ENCODE measurements at places on chromosomes 3 and 15.

DNA sequence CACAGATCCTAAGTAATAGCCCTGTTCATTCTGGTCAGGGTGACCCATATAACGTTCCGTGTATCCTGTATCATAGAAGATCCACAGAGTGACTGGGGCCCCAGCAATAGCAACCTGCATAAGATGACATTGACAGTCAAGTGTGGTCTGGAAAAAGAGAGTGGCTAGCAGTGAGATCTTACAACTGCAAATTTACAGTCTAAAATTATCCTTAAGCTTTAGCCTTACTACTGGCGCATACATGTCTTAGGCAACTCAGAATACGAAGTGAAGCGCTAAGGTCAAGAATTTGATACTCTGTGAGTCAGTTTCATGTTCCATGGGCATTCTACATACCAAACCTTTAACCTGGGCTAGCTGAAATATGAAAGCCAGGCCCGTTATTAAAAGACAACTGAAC is 29.2 kb upstream of the IGDCC4 start:
- DNase-seq, result no peak

DNA sequence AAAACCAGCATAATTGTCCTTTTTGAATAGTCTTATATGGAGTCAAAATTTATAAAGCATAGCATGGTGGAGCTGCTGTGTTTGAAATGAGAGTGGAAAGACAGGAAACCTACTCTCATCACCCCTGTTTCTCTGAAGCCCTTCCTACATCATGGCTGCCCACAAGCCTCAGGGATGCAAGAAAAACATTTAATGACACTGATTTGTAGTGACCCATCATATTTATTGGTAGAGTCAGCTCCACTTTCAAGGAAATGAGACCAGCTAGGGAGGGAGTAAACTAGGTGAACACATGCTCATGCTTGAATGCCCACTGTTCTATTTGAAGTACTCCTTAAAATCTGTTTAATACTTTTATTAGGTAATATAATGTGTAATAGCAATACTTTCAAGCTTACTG is 494.3 kb upstream of the KCNMB2 start:
- DNase-seq, result no peak

GRCh38 chr15:70387081-70387480 is 289.4 kb upstream of the TLE3 start:
- no peak for DNase-seq

- no peak for DNase-seq
These were observed 699.1 kb downstream of the MCTP2 start for GRCh38 chr15:94930441-94930840.

DNA sequence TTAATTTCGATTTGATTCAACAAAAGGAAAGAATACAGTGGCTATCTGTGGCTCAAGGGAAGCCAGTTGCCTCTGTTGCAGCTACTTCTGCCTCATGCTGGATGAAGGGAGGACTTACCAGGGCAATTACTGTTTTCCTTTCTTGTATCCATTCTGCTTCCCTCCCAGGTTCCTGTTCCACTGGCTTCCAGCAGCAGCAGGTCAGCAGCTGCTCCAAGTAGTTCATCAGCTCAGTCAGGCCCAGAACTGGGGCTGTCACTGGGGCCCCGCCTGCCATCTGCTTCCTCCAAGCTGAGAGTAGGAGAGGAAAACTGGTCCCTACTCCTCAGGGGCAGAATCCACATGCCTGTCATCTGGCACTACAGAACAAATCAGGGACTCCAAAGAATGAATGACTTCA is 48.6 kb upstream of the ULK4 start:
- no peak for DNase-seq
